ENCODE measurements at places on chromosomes 16 and 17. TPM values are rescaled to one million over a fixed set of nuclear protein-coding genes. Genes with fewer than 3 reads are reported as not detected.

Gene SMIM36
- not detected for total RNA-seq

Gene ACSM2A
- total RNA-seq: not detected

Gene OTOP3
- total RNA-seq: 14.7 TPM

Gene GRB7
- total RNA-seq: 45.3 TPM

Gene CREBBP
- 28.1 TPM for total RNA-seq

Gene XYLT1
- 11.0 TPM for total RNA-seq

Gene ABCC11
- 0.40 TPM for total RNA-seq

Gene COX6A2
- 0.48 TPM for total RNA-seq

Gene CMTM2
- not detected for total RNA-seq

Gene HEATR9
- total RNA-seq: not detected

Gene IRF8
- 2.2 TPM for total RNA-seq

Gene TTYH2
- 0.88 TPM for total RNA-seq

Gene MEFV
- 0.52 TPM for total RNA-seq

Gene CES3
- total RNA-seq: 1.1 TPM

Gene QRICH2
- total RNA-seq: 1.6 TPM

Gene LCAT
- 4.1 TPM for total RNA-seq

Gene TMC5
- 5.0 TPM for total RNA-seq

Gene NEUROD2
- not detected for total RNA-seq

Gene SLC16A11
- 0.60 TPM for total RNA-seq

Gene SOX15
- total RNA-seq: 74.0 TPM

Gene PDE6G
- not detected for total RNA-seq

Gene KRT40
- not detected for total RNA-seq

Gene IRX5
- 7.5 TPM for total RNA-seq

Gene TBX2
- 1.6 TPM for total RNA-seq

Gene SALL1
- total RNA-seq: not detected

Gene RPGRIP1L
- total RNA-seq: 2.9 TPM

Gene APOH
- 0.24 TPM for total RNA-seq

Gene GLIS2
- 0.80 TPM for total RNA-seq

Gene GSG1L
- total RNA-seq: not detected

Gene KRTAP9-2
- not detected for total RNA-seq

Gene MFAP4
- total RNA-seq: 5.2 TPM

Gene BCL6B
- total RNA-seq: 3.7 TPM

Gene GP2
- total RNA-seq: not detected

Gene ITGA2B
- 0.68 TPM for total RNA-seq

Gene SDR42E2
- not detected for total RNA-seq

Gene LGALS9
- total RNA-seq: 22.6 TPM

Gene NOTUM
- total RNA-seq: not detected

Gene ZNF764
- total RNA-seq: 3.0 TPM

Gene FZD2
- total RNA-seq: 0.60 TPM

Gene SOST
- not detected for total RNA-seq

Gene CALB2
- 3.2 TPM for total RNA-seq

Gene IKZF3
- 1.1 TPM for total RNA-seq

Gene RASL10B
- 0.32 TPM for total RNA-seq

Gene OR4D1
- not detected for total RNA-seq

Gene LDHD
- total RNA-seq: 9.2 TPM

Gene CCL4
- not detected for total RNA-seq

Gene OR3A2
- not detected for total RNA-seq

Gene RRN3
- total RNA-seq: 16.5 TPM

Gene KRTAP9-6
- total RNA-seq: not detected

Gene TBC1D3G
- total RNA-seq: not detected

Gene CCL23
- 0.92 TPM for total RNA-seq

Gene BIRC5
- 28.5 TPM for total RNA-seq

Data from esophagus mucosa (tissue), 1 donor.